ENCODE measurements at places on chromosomes 2 and 18.
A peak's percentile ranks its signal among the peaks of the same experiment; 100 is the strongest.

- no peak overlapping the region for H3K4me3 ChIP-seq
- no peak overlapping the region for H3K27ac ChIP-seq
- H3K4me1 ChIP-seq = peaks cover 24% of the 10 kb centered on the region
- no peak for DNase-seq
- no peaks in the 10 kb centered on the region for H3K27me3 ChIP-seq
Measured at GRCh38 chr2:52518678-52519077, 1248.9 kb upstream of the CHAC2 start.

DNA sequence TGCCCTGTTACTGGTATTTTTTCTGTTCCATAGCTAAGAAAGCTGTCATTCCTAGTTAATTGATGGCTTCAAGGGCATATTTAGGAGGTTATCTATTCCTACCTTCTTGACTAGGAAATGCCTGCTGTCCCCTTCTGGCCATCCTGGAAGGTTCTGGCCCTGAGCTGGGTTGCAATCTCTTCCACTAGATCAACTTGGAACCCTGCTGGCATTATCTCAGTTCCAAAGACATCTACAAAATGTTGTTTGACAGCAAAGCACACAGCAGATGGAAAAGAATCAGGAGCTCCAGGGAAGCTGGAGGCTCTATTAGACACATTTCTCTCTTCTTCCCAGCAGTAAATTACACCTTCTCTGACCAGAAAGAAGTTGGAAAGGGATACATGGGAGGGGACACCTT lies 192.1 kb downstream of the ARHGAP28 start:
- H3K27me3 ChIP-seq = no peaks in the 10 kb centered on the region
- H3K4me3 ChIP-seq = no peak overlapping the region
- no peaks in the 10 kb centered on the region for H3K36me3 ChIP-seq
- no peak for DNase-seq

DNA sequence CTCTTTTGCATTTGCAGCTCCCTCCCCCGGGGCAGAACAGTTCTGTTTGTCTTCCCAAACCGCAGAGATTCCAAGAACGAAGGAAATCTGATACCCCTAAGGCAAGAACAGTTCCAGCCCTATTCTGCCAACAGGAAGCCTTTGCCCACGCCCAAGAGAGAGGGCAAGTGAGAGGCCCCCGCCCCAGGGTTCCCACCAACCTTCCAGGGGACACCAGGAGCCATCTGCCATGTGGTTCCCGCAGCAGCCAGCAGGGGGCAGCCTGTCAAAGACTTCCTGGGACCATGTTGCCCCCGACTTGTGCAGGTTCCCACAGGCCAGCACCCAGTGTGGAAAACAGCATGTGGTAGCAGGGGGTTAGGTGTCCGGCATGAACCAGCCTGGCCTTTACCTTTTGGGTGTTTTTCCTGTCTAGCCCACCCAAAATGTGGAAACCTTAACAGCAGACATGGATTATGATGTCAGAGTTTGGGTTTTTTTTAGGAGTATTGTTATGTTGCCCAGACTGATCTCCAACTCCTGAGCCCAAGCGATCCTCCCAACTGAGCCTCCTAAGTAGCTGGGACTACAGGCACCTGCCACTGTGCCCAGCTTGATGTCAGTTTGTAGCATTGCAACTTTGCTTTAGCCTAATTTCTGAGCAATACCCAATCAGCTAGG lies 21.7 kb upstream of the EFHD1 start:
- H3K4me3 ChIP-seq = no peak overlapping the region
- no peak overlapping the region for H3K27ac ChIP-seq
- H3K27me3 ChIP-seq = no peaks in the 10 kb centered on the region
- peak; percentile 80 for DNase-seq
- no peaks in the 10 kb centered on the region for H3K4me1 ChIP-seq
- no peaks in the 10 kb centered on the region for H3K36me3 ChIP-seq

DNA sequence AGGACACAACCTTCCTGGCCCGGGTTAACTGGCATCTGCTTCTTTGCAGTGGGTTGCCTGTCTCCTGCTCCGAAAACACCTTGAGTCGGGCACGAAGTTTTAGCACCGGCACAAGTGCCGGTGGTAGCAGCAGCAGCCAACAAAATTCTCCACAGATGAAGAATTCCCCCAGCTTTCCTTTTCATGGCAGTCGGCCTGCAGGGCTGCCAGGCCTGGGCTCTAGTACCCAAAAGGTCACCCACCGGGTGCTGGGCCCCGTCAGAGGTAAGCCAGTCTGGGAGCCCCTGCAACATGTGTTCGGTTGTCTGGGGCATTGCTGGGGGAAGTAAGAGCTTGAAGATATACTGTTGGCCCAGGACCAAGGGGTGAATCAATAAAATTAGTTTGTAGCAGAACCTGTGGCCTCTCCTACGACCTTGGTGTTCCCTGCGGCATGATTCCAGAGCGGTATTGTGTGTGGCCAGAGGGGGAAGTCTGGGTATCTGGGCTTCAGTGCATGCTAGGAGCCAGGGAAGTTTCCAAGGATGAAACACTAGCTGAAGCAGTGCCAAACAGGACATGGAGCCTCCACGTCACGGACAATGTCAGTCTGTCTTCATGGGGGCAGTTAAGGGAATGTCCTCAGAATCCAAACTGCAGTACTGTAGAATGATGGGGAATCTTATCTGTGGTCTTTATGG lies 7.8 kb downstream of the AGBL5 start:
- no peak overlapping the region for H3K27ac ChIP-seq
- no peaks in the 10 kb centered on the region for H3K27me3 ChIP-seq
- H3K36me3 ChIP-seq = peaks cover 15% of the 10 kb centered on the region
- no peak overlapping the region for H3K4me3 ChIP-seq
- no peaks in the 10 kb centered on the region for H3K4me1 ChIP-seq

- no peak overlapping the region for H3K27ac ChIP-seq
- no peak for DNase-seq
- no peaks in the 10 kb centered on the region for H3K27me3 ChIP-seq
- H3K36me3 ChIP-seq = no peaks in the 10 kb centered on the region
Measured at GRCh38 chr2:227657199-227657845, 9.3 kb upstream of the SCYGR5 start.

DNA sequence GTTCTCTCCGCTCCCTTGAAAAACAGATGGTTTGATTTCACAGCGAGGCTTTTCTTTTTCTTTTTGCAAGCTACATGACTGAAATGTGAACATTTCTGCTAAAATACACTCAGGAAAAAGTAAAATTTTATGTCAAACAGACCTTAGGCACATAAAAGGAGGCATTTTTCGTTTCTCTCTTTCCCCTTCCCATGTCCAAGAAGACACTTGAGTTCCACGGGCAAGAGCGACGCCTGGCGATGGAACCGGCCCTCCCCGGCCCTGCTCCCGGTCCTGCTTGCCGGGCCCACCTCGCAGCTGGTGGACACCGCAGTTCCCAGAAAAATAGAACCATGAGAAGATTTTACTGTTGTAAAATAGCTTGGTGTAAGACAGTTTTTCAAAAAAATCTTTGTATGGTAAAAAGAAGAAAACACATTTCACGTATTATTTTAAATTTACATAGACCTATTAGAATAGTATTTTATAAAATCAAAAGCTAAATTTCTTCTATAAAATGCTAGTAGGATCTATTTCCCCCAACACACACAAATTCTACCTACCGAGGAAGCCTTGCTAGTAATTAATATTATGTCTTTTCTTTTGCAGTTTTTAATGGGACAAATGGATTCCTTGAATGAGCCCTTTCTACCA lies 2.3 kb upstream of the ALKAL2 start:
- peaks cover 18% of the 10 kb centered on the region for H3K4me1 ChIP-seq
- peaks cover 50% of the 10 kb centered on the region for H3K27me3 ChIP-seq
- peak; percentile 80 for DNase-seq
- H3K36me3 ChIP-seq = no peaks in the 10 kb centered on the region

- no peak overlapping the region for H3K4me3 ChIP-seq
- H3K27ac ChIP-seq = no peak overlapping the region
- DNase-seq = no peak
- no peaks in the 10 kb centered on the region for H3K27me3 ChIP-seq
Measured at GRCh38 chr18:39793609-39794008, 2161.4 kb upstream of the PIK3C3 start.

- no peak overlapping the region for H3K27ac ChIP-seq
- DNase-seq = peak; percentile 76
- no peaks in the 10 kb centered on the region for H3K27me3 ChIP-seq
- H3K36me3 ChIP-seq = no peaks in the 10 kb centered on the region
- no peaks in the 10 kb centered on the region for H3K4me1 ChIP-seq
Measured at GRCh38 chr2:100427627-100428258, 10.3 kb upstream of the CHST10 start.

GRCh38 chr2:204545861-204546735 lies 823 bp downstream of the PARD3B start:
- H3K4me3 ChIP-seq = peak overlapping the region; percentile 68
- H3K27ac ChIP-seq = no peak overlapping the region
- no peaks in the 10 kb centered on the region for H3K36me3 ChIP-seq
- peak; percentile 45 for DNase-seq
- H3K27me3 ChIP-seq = peaks cover 41% of the 10 kb centered on the region
- peaks cover 29% of the 10 kb centered on the region for H3K4me1 ChIP-seq

- H3K27ac ChIP-seq = no peak overlapping the region
- H3K4me3 ChIP-seq = no peak overlapping the region
- H3K4me1 ChIP-seq = peaks cover 19% of the 10 kb centered on the region
Measured at GRCh38 chr2:147204102-147204501, 640.7 kb upstream of the ACVR2A start.

GRCh38 chr2:241942416-241943208 lies 73.1 kb downstream of the RTP5 start:
- H3K27me3 ChIP-seq = peaks cover 6% of the 10 kb centered on the region
- no peak overlapping the region for H3K27ac ChIP-seq
- H3K4me1 ChIP-seq = peaks cover 6% of the 10 kb centered on the region

DNA sequence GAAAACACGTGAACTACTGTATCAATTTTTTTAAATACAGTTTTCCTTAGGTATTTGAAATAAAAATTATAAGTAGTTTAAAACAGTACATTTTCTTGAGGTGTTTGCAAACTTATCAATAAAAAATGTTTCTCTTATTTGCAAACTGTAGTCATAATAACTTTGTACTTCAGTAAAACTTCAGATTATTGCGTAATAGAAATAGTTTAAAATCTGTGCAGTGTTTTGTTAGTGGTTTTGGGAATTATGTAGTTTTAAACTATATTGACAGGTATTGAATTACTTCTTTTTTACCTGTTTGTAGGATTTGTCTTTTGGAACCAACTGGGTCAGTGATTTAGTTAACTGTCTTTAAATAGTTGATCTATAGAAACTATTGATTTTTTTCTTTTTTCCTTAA lies 7.3 kb downstream of the NAPG start:
- no peak overlapping the region for H3K4me3 ChIP-seq
- no peak for DNase-seq
- H3K36me3 ChIP-seq = no peaks in the 10 kb centered on the region
- no peaks in the 10 kb centered on the region for H3K4me1 ChIP-seq
- no peak overlapping the region for H3K27ac ChIP-seq

DNA sequence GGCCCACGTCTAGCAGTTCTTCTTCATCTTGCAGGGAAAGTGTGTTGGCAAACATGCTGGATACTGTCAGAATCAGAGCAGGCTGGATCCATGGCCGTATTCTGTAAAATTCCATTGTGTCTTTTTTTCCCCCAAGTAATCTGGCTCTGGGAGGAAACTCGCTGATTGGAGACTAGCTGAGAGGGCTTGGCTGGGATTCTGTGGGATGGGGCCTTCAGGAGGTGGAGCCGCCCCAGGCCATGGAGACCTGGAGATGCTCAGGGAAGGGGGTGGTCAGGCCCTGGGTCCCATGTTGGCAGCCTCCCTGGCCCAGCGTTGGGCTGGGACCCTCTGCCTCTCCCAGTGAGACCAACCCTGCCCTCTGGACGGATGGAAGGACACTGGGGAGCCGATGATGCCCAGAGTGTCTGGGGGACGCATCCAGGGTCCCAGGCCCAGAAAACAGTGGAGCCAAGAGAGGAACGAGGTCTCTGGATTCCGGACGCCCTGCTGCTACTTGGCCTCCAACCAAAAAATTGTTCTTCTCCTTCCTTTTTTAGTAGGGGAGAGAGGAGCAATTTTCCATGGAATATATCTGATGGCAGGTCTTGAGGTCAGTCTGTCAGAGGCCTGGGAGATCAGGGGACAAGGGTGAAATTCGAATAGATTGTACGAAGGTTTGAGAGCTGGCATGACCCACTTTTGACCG lies 114.5 kb downstream of the AGAP1 start:
- no peak overlapping the region for H3K27ac ChIP-seq
- no peaks in the 10 kb centered on the region for H3K27me3 ChIP-seq
- no peak overlapping the region for H3K4me3 ChIP-seq
- H3K4me1 ChIP-seq = peaks cover 8% of the 10 kb centered on the region
- no peak for DNase-seq

DNA sequence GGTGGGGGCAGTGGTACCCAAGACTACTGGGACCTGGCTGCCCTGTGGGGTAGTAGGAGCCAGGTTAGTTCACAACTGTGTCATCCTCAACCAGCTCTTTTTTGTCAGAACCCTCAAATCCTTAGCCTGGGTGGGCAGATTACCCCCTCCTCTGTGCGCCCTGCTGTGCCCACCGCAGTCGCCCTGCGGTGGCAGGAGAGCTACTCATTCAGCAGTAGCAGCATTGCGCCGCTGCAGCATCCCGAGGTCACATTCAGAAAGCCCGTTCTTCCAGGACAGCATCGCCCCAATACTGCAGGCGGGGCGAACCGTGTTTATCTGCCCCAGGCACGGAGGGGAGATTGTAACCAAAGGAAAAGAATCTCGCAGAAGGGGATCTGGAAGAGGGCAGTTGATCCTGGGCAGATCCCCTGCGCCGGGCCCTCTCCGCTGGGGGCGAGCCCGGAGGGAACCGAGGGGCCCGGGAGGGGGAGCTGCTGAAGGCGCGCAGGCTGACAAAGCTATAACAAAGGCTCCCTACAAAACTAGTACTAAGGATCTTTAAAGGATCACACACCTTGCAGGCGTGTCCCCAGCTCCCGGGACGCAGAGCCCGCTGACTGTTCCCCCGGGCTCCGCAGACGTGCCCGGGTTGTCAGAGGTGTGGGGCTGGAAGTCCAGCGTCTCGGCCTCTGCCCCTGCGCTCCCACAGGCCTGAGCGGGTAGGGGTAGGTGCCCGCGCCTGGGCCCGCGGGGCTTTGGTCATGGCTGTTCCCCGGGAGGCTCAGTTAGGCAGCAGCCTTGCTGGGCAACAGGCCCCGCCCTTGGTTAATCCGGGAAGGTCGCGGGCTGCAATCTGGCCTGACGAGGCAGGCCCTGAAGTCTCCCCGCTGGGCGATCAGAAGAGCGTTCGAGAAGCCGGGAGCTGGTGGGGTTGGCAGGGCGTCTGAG lies 13.2 kb downstream of the POU3F3 start:
- no peak overlapping the region for H3K27ac ChIP-seq
- no peaks in the 10 kb centered on the region for H3K36me3 ChIP-seq
- peak; percentile 73 for DNase-seq
- H3K4me1 ChIP-seq = peaks cover 60% of the 10 kb centered on the region

DNA sequence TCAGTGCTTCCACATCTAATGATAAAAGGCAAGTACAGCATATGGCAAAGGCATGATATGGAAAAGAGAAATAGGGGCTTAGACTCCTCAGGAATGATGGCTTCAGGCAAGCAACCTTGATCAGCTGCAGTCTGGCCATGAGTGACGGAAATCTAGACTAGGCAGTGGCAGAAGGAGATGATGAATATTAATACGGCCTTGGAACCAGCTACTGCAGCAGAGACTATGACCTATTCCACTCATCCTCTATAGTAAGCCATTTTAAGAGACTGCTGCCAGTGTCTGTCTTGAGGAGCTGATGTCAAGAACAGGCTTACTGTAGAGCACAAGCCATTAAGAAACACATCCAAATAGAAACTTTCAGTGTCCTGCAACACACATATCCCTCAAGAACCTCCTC lies 23.7 kb downstream of the ASXL2 start:
- DNase-seq = no peak
- H3K4me3 ChIP-seq = no peak overlapping the region
- no peaks in the 10 kb centered on the region for H3K36me3 ChIP-seq
- H3K4me1 ChIP-seq = peaks cover 11% of the 10 kb centered on the region

Data from GM23338 (cell line).